GM06990 (cell line): ENCODE measurements at places on chromosomes 4 and X.

- no peak for DNase-seq
Observed at GRCh38 chrX:72095370-72095769, 36.3 kb downstream of the RTL5 start.

DNA sequence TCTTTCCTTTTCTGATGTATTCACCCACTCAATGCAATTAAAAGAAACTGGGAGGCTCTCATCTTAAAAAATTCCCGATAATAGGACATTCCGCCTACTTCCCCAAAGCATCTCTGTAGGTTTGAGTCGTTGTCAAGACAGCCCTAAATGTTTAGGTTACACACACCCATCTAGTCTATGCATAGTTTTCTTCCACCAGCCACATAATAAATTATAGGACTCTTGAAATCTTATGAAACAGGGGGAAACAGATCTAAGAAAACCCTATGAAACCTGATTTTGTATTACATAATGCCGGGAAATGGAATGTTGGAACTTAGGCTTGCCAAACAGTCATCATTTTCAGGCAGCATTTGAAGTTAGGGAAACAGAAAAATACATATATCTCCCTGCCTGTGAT lies 150.0 kb downstream of the PRKX start:
- no peak for DNase-seq

- DNase-seq, result no peak
Observed at GRCh38 chr4:8775751-8776355, 95.8 kb downstream of the HMX1 start.

GRCh38 chrX:55056820-55057674 lies 17.8 kb upstream of the PAGE2B start:
- DNase-seq, result no peak

- DNase-seq, result no peak
Observed at GRCh38 chr4:39486221-39486804, 27.5 kb downstream of the LIAS start.
